WTC11 (cell line): ENCODE measurements at places on chromosomes 4 and X. TPM values are rescaled to one million over a fixed set of nuclear protein-coding genes. Genes with fewer than 3 reads are reported as not detected.

The EDNRA gene
- total RNA-seq: 2.1 to 2.5 TPM (median 2.3 TPM) in 3 replicates

DNA sequence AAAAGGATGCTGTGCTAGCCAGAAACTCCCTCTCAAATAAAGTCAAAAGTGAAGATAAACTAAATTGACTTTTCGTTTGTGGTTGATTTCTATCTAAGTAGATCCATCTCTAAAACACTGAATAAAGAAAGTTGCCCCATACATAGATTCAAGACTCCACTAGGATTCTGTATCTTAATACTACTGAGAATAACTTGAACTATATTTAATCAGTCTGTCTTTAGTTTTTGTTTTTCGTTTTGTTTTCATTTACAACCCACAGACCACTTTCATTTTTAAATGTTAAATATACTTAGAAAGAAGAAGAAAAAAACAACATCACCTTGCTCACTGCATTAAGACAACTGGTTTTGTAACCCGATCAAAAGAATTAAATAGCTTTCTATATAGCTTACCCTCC lies 655.0 kb downstream of the RPA4 start:
- H3K4me1 ChIP-seq: no peaks in the 10 kb centered on the region
- H3K27me3 ChIP-seq: no peaks in the 10 kb centered on the region
- H3K36me3 ChIP-seq: no peaks in the 10 kb centered on the region
- H3K4me3 ChIP-seq: no peak overlapping the region

GRCh38 chrX:43087830-43088229 lies 309.9 kb upstream of the PPP1R2C start:
- H3K36me3 ChIP-seq: peaks cover 25% of the 10 kb centered on the region
- H3K27ac ChIP-seq: no peak overlapping the region
- no peak overlapping the region for H3K4me3 ChIP-seq
- no peak for DNase-seq
- H3K4me1 ChIP-seq: no peaks in the 10 kb centered on the region
- H3K27me3 ChIP-seq: no peaks in the 10 kb centered on the region

DNA sequence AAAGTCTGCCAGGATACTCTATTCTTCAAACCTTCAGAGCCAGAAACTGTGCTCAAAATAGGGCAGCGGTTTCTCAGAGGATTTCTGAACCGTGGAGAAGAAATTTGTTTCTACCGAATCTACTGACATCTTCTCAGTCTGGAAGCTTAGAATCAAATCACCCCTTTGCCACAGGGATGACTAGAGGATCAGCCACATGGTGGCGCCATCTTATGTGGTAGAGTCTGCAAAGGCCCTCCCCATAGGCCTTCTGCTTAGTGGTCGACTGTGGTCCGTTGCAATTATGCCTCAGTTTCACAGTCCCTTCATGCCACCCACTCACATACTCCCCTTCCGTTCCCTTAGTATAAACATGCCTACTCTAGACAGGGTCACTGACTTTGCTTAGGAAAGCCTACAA lies 680.7 kb upstream of the SPANXN1 start:
- H3K4me3 ChIP-seq: no peak overlapping the region
- H3K36me3 ChIP-seq: peaks cover 34% of the 10 kb centered on the region
- H3K4me1 ChIP-seq: no peaks in the 10 kb centered on the region
- peaks cover 3% of the 10 kb centered on the region; the same call in 1 of the 2 replicates for H3K27me3 ChIP-seq
- DNase-seq: no peak

- H3K27ac ChIP-seq: no peak overlapping the region
- DNase-seq: no peak
Measured at GRCh38 chr4:89712141-89712540, 124.8 kb downstream of the SNCA start.

- no peaks in the 10 kb centered on the region for H3K27me3 ChIP-seq
- H3K27ac ChIP-seq: no peak overlapping the region
- no peak overlapping the region for H3K4me3 ChIP-seq
- no peak for DNase-seq
- no peaks in the 10 kb centered on the region for H3K4me1 ChIP-seq
- no peaks in the 10 kb centered on the region for H3K36me3 ChIP-seq
Measured at GRCh38 chrX:80879143-80879542, 69.5 kb upstream of the BRWD3 start.

GRCh38 chrX:154040307-154040756 lies 20.6 kb upstream of the IRAK1 start:
- H3K36me3 ChIP-seq: no peaks in the 10 kb centered on the region
- H3K27ac ChIP-seq: peak overlapping the region; percentile 78; the same call in 1 of the 2 replicates
- DNase-seq: no peak

GRCh38 chr4:167956676-167957075 lies 135.7 kb upstream of the ANXA10 start:
- H3K4me1 ChIP-seq: no peaks in the 10 kb centered on the region
- no peak overlapping the region for H3K27ac ChIP-seq
- H3K36me3 ChIP-seq: peaks cover 55% of the 10 kb centered on the region

- H3K4me3 ChIP-seq: no peak within 1 kb of the TSS
- H3K4me1 ChIP-seq: peaks cover 18% of the 10 kb centered on the region
- peaks cover 13% of the 10 kb centered on the region for H3K36me3 ChIP-seq
- 0 out of 2 replicates have a peak within 1 kb of the TSS, but pooled peaks have one; percentile 15 for H3K27ac ChIP-seq
Measured at GRCh38 chr4:68129793-68130192, at the start of gene TMPRSS11F. TSS of gene TMPRSS11F (minus strand) at chr4:68129869. CDS start at chr4:68129820, 49 bp downstream.

DNA sequence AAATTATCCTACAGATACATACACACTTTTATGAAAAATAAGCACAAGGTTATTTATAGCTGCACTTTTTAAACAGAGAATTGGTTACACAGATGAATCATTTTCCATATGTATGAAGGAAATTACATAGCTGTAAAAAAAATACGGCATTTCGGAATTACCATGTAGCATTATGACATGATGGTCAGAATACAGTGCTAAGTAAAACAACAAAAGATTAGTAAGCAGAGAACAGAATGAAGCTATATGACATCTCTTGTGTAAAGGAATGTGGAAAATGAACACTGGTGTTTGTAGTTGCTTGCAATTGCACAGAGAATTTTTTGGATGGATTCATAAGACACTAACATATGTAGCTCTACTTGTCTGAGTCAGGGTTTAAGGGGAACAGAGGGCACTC lies 1222.0 kb upstream of the PRKX start:
- H3K4me1 ChIP-seq: no peaks in the 10 kb centered on the region
- H3K36me3 ChIP-seq: no peaks in the 10 kb centered on the region
- H3K4me3 ChIP-seq: no peak overlapping the region
- DNase-seq: no peak

GRCh38 chrX:152024710-152025109 lies 50.2 kb upstream of the GABRE start:
- H3K27ac ChIP-seq: no peak overlapping the region
- no peaks in the 10 kb centered on the region; the same call in 1 of the 2 replicates for H3K27me3 ChIP-seq
- H3K4me1 ChIP-seq: no peaks in the 10 kb centered on the region
- DNase-seq: no peak
- no peaks in the 10 kb centered on the region for H3K36me3 ChIP-seq

- H3K27ac ChIP-seq: no peak overlapping the region
- peaks cover 5% of the 10 kb centered on the region; the same call in 1 of the 2 replicates for H3K4me1 ChIP-seq
- no peak for DNase-seq
- H3K4me3 ChIP-seq: no peak overlapping the region
- no peaks in the 10 kb centered on the region for H3K27me3 ChIP-seq
- H3K36me3 ChIP-seq: no peaks in the 10 kb centered on the region
Measured at GRCh38 chrX:83004012-83004411, 504.1 kb upstream of the POU3F4 start.
